WTC11 (cell line): ENCODE measurements at places on chromosomes 1 and 21. TPM values are rescaled to one million over a fixed set of nuclear protein-coding genes. Genes with fewer than 3 reads are reported as not detected.

The RHD gene
- total RNA-seq: not detected in 3 replicates

- H3K36me3 ChIP-seq: peaks cover 7% of the 10 kb centered on the region; the same call in 1 of the 2 replicates
- H3K4me1 ChIP-seq: peaks cover 7% of the 10 kb centered on the region
- H3K27ac ChIP-seq: no peak overlapping the region
- no peak overlapping the region for H3K4me3 ChIP-seq
- no peaks in the 10 kb centered on the region for H3K27me3 ChIP-seq
Measured at GRCh38 chr1:192573499-192573898, 2.1 kb upstream of the RGS1 start.

DNA sequence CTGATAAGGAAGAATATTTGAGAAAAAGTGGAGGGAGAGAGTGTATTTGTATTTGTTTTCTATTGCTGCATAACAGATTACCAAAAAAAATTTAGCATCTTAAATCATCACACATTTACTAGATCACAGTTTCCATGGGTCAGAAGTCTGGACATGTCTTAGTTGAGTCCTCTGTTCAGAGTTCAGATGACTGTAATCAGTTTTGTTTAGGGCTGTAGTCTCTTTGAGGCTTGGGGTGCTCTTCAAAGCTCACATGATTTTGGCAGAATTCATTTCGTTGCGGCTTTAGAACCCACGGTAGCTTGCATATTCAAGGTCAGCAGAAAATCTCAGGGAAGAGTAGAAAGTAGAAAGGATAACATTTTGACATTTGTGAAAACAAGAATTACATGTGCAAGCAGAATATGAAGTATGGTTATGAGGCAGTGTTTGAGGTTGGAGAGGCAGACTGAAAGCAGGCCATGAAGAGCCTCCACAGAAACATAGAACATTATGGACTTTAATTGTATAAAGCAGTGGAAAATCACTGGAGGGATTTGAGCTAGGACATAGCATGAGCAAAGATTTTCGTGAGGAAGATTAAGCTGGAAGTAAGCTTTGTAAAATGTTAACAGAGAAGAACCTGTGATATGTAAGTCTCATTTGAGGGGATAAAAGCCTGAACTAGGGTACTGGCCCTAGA, 110.6 kb upstream of the GPR52 start:
- H3K4me3 ChIP-seq: no peak overlapping the region
- H3K27ac ChIP-seq: peak overlapping the region; percentile 18
- no peaks in the 10 kb centered on the region for H3K27me3 ChIP-seq
- no peak for DNase-seq

GRCh38 chr1:75327395-75327794, 193.2 kb downstream of the LHX8 start:
- peaks cover 12% of the 10 kb centered on the region for H3K4me1 ChIP-seq
- no peak overlapping the region for H3K4me3 ChIP-seq
- no peak for DNase-seq
- no peaks in the 10 kb centered on the region for H3K36me3 ChIP-seq

- DNase-seq: no peak
- no peak overlapping the region for H3K4me3 ChIP-seq
- H3K36me3 ChIP-seq: no peaks in the 10 kb centered on the region
- H3K4me1 ChIP-seq: peaks cover 12% of the 10 kb centered on the region
- H3K27me3 ChIP-seq: 0 out of 2 replicates have a peak, but pooled peaks cover 3% of the 10 kb centered on the region
- H3K27ac ChIP-seq: no peak overlapping the region
Measured at GRCh38 chr1:208025031-208025430, 114.1 kb upstream of the CD34 start.

DNA sequence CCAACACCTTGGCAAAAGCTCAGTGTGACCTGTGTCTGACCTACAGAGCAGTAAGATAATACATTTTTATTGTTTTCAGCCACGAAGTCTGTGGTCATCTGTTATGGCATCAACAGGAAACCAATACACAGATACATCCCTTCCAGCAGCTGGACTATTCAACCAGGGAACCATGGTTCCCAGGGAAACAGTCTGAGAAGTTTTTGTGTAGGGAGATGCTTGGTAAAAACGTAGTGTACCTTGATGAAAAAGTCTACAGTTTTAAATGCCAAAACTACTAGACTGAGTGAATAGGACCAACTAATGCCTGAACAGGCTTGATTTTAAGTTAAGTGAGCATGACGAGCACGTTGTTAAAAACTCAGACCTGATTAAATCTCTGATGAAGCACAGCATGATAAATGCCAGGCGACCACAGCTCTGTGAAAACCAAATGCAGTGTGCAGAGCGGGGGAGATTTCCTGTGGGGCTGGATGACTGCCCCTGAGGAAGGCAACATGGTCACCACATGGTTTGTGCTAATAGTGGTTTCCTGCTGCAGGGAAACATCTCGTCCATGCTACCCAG, 228.9 kb downstream of the TNR start:
- DNase-seq: no peak
- H3K27ac ChIP-seq: no peak overlapping the region
- peaks cover 1% of the 10 kb centered on the region; the same call in 1 of the 2 replicates for H3K27me3 ChIP-seq
- H3K36me3 ChIP-seq: no peaks in the 10 kb centered on the region
- no peaks in the 10 kb centered on the region for H3K4me1 ChIP-seq
- no peak overlapping the region for H3K4me3 ChIP-seq

DNA sequence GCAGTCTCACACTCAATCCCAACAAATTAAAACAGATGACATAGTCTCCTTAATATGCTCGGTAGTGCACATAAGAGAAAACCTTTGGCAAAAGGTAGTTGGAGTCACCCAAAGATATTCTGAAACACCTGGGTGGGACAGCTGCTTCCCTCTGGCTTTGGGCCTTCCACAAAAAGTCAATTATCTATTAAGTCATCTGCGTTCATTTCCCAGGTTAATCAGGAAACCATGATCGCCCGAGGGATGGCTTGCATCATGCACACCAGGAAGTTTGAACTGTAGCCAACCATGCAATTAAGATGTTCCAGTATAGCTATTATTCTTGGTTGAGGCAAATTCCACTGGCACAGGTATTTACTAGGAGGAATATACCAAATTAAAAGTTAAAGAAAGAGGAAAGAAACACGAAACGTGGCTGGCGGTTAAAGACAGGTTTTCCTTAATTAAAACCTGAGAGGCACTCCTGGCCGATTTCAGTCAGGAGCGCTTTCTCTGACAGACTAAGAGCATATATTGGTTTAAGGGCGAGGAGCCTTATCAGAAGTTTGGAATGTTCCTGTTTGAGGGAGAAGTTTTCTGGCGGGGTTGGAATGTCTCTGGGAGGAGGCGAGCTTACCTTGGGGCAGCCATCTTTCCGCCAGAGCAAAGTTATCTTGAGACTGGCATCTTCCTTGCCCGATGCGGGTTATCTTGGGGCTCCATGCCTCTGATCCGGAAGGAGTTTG, 19.9 kb downstream of the CLDN17 start:
- no peak overlapping the region for H3K4me3 ChIP-seq
- no peak for DNase-seq
- H3K36me3 ChIP-seq: no peaks in the 10 kb centered on the region
- no peaks in the 10 kb centered on the region for H3K4me1 ChIP-seq
- H3K27ac ChIP-seq: no peak overlapping the region
